ENCODE measurements at places on chromosomes 2 and 18. TPM values are rescaled to one million over a fixed set of nuclear protein-coding genes. Genes with fewer than 3 reads are reported as not detected.

DSG4 gene
- total RNA-seq, result not detected

TMEM169 gene
- total RNA-seq, result 15.7 TPM

RNASEH1 gene
- total RNA-seq, result 22.1 TPM

ACADL gene
- 4.7 TPM for total RNA-seq

CWC22 gene
- 22.6 TPM for total RNA-seq

BUB1 gene
- total RNA-seq, result 6.1 TPM

Data from temporal lobe (tissue), 4 donors.